Fibroblast of skin of left biceps (primary cell): ENCODE measurements at places on chromosomes 12 and 14.

GRCh38 chr12:68428724-68429501, 96.8 kb upstream of the MDM1 start:
- peak; percentile 33 for DNase-seq

DNA sequence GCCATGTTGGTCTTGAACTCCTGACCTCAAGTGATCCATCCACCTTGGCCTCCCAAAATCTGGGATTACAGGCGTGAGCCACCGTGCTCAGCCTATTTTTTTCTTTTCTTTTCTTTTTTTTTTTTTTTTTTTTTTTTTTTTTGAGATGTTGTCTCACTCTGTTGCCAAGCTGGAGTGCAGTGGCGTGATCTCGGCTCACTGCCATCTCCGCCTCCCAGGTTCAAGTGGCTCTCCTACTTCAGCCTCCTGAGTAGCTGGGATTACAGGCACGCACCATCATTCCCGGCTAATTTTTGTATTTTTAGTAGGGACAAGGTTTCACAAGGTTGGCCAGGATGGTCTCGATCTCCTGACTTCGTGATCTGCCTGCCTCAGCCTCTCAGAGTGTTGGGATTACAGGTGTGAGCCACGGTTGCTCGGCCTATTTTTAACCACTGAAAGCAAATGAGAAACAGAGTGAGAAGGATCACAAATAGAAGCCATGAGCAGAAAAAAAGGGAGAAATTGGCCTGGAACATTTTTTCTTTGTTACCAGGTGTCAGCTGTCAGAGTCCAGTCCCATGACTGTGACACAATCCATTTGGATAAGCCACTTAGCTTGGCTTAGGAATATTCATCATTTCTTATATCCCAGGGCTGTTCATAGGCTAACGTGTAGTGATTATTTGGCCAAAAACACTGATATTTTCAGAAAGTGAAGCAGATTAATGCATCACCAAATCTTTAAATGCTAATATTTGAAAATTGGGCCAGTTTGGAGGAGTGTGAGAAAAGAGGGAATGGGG, 7.9 kb upstream of the NFKBIA start:
- no peak for DNase-seq

GRCh38 chr14:65084554-65085505, 17.5 kb downstream of the MAX start:
- DNase-seq = no peak

GRCh38 chr14:106874350-106874749, 1348.0 kb downstream of the TMEM121 start:
- no peak for DNase-seq

DNA sequence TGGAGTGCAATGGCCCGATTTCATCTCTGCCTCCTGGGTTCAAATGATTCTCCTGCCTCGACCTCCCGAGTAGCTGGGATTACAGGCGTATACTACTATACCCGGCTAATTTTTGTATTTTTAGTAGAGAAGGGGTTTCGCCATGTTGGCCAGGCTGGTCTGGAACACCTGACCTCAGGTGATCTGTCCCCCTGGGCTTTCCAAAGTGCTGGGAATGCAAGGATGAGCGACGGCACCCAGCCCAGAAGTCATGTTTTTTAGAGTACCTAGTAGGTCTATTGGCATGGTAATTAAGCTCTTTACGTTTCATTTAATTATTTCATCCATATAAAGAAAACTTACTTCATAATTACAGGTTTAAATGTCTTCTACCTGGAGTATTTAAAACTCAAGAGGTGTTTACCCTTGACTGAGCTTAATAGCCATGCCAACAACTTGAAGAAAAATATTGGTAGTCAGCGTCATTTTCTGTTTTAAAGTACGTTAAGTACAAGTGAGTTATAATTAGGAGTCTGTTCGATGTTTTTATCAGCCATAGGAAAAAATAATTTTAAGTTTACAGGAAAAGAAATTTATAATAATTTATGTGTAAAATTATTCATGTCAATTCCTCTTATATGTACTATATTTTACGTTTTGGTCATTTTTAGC, 4.0 kb downstream of the TMPO start:
- DNase-seq = no peak

GRCh38 chr14:23929822-23930294, 23.7 kb upstream of the DHRS4 start:
- DNase-seq = no peak

DNA sequence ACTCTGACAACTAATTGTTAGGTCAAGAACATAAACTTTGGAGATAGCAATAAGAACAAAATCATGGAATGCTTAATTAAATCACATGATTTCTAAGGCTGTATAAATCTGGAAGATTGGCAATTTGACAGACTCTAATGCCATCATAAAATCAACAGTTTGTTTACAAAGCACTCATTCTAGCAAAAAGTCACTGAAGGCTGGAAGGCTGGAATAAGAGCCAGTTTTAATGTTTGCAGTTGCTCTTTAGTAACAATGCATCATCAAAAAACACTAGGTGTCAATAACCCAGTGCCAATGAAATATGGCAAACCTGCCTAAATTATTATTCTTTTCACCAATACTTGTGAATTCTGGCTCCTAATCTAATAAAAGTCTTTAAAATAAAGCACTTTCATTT, 65.0 kb downstream of the NUMB start:
- no peak for DNase-seq
